Smooth muscle cell of the pulmonary artery (primary cell): ENCODE measurements at places on chromosomes 4 and X. TPM values are rescaled to one million over a fixed set of nuclear protein-coding genes. Genes with fewer than 3 reads are reported as not detected.

CXCL1 gene
- 21.6 and 120 TPM in 2 replicates for total RNA-seq

INPP4B gene
- 10.6 and 32.1 TPM in 2 replicates for total RNA-seq

ADAM29 gene
- not detected in 2 replicates for total RNA-seq

FGA gene
- total RNA-seq, result not detected in 2 replicates

C4orf50 gene
- total RNA-seq, result under 0.01 TPM in 1 of 2 replicates, not detected in the other

BEX5 gene
- total RNA-seq, result not detected in 2 replicates

GNRHR gene
- not detected in 2 replicates for total RNA-seq

RS1 gene
- not detected in 2 replicates for total RNA-seq

COL4A6 gene
- total RNA-seq, result 16.2 and 62.2 TPM in 2 replicates

ARX gene
- not detected in 2 replicates for total RNA-seq

GIMD1 gene
- not detected in 2 replicates for total RNA-seq

RAB39B gene
- total RNA-seq, result 0.72 and 1.9 TPM in 2 replicates

NRK gene
- total RNA-seq, result 0.26 and 1.1 TPM in 2 replicates

ADGRG2 gene
- 0.03 and 0.07 TPM in 2 replicates for total RNA-seq

KDM6A gene
- total RNA-seq, result 14.6 and 15.1 TPM in 2 replicates

CXCL11 gene
- not detected in 2 replicates for total RNA-seq

RAB9A gene
- 19.4 and 25.9 TPM in 2 replicates for total RNA-seq

ARL13A gene
- total RNA-seq, result not detected in 2 replicates

CT45A3 gene
- total RNA-seq, result not detected in 2 replicates

RNF212 gene
- total RNA-seq, result 2.5 and 15.3 TPM in 2 replicates

GASK1B gene
- total RNA-seq, result 96.7 and 112 TPM in 2 replicates

TRAPPC11 gene
- 42.5 and 45.1 TPM in 2 replicates for total RNA-seq

FAM53A gene
- total RNA-seq, result 0.72 and 1.6 TPM in 2 replicates

SPANXA1 gene
- not detected in 2 replicates for total RNA-seq

TRIM75 gene
- not detected in 2 replicates for total RNA-seq

TCP11X2 gene
- not detected in 2 replicates for total RNA-seq

PHEX gene
- 0.46 and 1.4 TPM in 2 replicates for total RNA-seq

GLOD5 gene
- total RNA-seq, result not detected in 2 replicates

SSX2B gene
- not detected in 2 replicates for total RNA-seq

MEPE gene
- total RNA-seq, result not detected in 2 replicates

SPON2 gene
- total RNA-seq, result 5.5 and 7.2 TPM in 2 replicates

TMEM31 gene
- total RNA-seq, result not detected in 2 replicates

PPM1K gene
- 18.9 and 19.2 TPM in 2 replicates for total RNA-seq

FSTL5 gene
- total RNA-seq, result not detected in 2 replicates

TAF7L gene
- total RNA-seq, result 0.20 and 0.26 TPM in 2 replicates

HOPX gene
- 0.26 and 0.50 TPM in 2 replicates for total RNA-seq

MGAT4D gene
- total RNA-seq, result not detected in 2 replicates

ZNF732 gene
- 0.10 and 0.13 TPM in 2 replicates for total RNA-seq

CACNA1F gene
- not detected in 2 replicates for total RNA-seq

F11 gene
- not detected in 2 replicates for total RNA-seq

POLN gene
- 3.9 and 5.1 TPM in 2 replicates for total RNA-seq

ZCCHC18 gene
- total RNA-seq, result 0.52 and 1.7 TPM in 2 replicates

CTAG2 gene
- not detected in 2 replicates for total RNA-seq

CENPVL3 gene
- total RNA-seq, result not detected in 2 replicates

TMPRSS11B gene
- not detected in 2 replicates for total RNA-seq

XK gene
- total RNA-seq, result 0.13 TPM in 2 replicates

POU3F4 gene
- total RNA-seq, result not detected in 2 replicates

ZNF518B gene
- total RNA-seq, result 28.7 and 28.9 TPM in 2 replicates

FGFBP1 gene
- total RNA-seq, result not detected in 2 replicates

SULT1E1 gene
- total RNA-seq, result 10.7 and 17.8 TPM in 2 replicates

CHIC2 gene
- total RNA-seq, result 48.4 and 50.7 TPM in 2 replicates
